ENCODE measurements at places on chromosomes 13 and 19.

GRCh38 chr19:45180936-45181335, 2.4 kb downstream of the BLOC1S3 start:
- no peak for DNase-seq

GRCh38 chr19:756236-756635, 5.3 kb downstream of the MISP start:
- DNase-seq: no peak

DNA sequence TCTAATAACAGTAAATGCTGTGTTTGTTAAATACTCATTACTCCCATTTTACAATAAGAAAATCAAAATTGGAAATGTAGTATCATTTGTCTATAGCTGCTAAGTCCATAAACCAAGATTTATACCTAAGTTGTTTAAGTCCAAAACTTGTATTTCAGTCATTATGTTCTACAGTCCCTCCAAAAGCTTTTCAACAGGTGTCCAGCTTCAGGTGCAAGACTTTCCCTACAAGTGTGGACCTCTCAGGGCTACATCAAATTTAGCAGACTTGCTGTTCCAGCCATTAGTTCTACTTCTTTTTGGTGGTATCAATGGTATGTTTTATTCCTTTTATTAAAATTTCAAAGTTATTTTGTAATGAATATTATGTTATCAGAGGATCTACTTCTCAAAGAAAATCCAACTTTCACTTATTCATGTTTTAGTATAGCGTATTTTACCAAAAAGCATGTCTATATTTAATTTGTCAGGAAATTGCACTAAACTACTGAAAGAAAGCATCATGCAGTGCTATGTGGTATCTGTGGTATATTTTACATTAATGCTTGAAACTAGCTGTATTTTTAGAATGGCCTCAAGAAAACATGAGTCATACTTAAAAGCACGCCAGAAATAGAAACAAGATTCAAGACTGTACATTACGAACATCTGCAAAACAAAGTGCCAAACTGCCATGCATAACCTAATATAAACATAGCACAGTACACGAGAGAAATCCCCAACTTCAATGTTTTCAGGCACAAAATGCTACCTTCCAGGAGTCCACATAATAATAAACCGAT, 44.5 kb downstream of the VWA8 start:
- no peak for DNase-seq

DNA sequence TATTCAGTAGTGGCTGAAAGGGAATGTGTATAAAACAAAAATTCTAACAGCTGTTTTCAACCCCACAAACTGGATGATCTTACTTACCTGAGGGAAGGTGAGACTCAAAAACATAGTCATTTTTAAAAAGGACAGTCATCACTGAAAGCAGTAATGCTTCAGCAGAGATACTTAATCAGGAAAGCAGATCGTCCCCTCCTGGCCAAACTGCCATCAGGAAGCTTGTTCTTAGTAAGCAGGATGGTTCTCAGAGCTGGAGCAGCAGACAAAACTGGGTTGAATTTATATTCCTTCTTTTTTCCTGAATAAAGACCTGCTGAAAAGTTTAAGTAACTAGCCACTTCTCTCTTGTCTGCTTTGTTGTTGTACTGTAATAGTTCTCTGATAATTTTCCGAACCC, 1156.5 kb downstream of the OLFM4 start:
- DNase-seq: no peak

- DNase-seq: no peak
Measured at GRCh38 chr13:45704854-45705695, 3.0 kb downstream of the CBY2 start.

GRCh38 chr19:30704771-30705330, 332.7 kb downstream of the ZNF536 start:
- DNase-seq: no peak

DNA sequence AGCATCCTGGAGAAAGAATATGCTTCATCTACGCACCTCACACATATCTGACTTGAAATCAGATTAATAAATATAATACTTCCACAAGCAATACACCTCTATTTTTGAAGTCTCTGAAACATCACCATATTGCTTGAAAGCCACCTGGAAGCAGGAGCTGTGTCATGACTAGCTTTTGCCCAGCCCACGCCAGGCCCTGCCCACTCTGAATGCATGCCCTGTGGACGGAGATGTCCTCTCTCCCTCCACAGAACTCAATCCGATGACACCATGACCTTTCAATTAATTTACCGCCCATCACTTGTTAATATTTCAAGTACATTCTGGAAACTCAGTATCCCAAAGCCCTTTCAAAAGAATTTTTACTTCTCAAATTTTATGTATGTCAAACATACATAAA, 108.0 kb downstream of the TBC1D4 start:
- no peak for DNase-seq

- no peak for DNase-seq
Measured at GRCh38 chr13:46621792-46622629, 69.0 kb downstream of the LRCH1 start.

DNA sequence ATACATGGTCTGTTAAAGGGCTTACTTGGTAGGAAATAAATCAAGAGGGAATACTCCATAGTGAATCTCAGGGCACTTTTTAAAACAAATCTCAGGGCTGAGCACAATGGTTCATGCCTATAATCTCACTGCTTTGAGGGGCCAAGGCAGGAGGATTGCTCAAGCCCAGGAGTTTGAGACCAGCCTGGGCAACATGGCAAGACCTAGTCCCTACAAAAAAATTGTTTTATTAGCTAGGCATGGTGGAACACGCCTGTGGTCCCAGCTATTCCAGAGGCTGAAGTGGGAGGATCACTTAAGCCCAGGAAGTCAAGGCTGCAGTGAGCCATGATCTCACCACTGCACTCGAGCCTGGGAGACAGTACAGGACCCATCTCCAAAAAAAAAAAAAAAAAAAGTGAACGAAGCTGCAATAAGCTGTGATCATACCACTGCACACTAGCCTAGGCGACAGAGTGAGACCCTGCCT, 25.2 kb downstream of the ABCC4 start:
- no peak for DNase-seq

GRCh38 chr19:55641426-55642152, 787 bp downstream of the ZNF580 start:
- no peak for DNase-seq

- DNase-seq: no peak
Measured at GRCh38 chr19:3642987-3643673, 16.5 kb upstream of the CACTIN start.

DNA sequence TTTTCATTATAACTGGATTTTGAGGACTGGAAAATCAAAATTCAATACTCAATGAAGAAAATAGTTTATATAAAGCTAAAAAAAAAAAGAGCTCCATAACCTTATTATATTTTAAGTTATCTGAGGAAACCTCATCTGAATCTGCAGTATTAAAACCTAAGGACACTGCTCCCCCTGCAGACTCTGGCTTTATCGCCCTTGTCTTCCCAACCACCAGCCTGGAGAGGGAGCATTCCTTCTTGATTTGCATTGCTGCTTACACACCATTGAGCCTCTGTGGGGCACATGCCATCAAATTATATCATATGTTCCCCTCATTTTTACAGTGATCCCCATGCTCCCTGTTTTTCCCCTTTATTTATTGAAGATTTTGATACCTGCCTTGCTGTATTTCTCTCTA, 871.4 kb upstream of the GPC6 start:
- no peak for DNase-seq

GRCh38 chr19:45659096-45659729, 8.8 kb upstream of the GIPR start:
- no peak for DNase-seq

- DNase-seq: peak; percentile 47
Measured at GRCh38 chr19:1251330-1252220, 3.2 kb downstream of the MIDN start.

DNA sequence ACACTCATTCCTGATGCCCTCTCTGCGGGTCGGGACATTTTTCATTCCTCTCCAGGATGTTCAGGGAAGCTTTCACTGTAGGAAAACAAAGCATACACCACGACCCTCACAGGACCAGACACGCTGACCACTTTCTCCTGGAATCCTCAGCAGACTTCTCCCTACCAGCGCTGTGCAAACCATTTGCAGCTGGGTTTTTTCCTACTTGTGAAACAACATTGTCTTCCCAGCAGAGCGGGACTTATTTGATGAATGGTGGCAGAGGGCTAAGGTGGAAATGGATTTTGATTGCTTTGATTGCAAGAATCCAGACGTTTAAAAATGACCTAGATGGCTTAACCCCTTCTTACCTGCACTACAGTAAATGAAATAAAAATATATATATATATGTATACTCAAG, 265.9 kb downstream of the TBC1D4 start:
- no peak for DNase-seq

DNA sequence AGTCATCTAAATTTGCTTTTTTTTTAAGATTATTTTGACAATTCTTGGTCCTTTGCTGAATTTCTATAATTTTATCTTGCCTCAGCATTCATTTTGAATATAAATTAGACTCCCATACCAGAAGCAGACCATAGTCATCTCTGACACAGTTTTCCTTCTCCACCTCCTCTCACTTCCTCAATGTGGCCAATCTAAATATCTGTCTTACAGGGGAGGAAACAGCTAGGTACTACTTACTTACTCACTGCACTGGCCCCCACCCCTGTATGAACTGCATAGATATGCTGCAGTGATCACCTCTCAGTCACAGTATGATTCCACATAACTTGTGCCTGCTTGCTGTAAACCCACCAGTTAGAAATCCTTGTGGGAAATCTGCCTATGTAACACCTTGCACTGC, 665.6 kb downstream of the FGF9 start:
- DNase-seq: no peak

DNA sequence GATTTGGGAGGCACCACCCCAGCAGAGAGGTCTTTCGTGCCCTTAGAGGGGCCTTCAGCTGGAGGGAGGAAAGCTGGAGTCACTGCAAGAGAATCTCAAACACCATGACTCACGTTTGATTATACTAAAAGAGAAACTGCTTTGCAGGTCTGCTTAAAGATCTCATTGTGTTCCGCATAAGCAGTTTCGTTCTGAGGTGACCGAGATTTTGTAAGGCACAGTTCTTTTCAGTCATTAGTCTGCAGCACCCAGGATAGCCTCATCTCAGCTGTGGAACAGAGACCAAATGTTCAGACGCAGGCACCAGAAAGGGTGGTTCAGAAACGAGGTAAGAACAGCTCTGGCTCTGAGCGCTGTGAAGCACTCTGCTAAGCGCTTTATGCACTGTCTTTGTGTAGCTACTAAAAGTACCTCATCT, 71.2 kb upstream of the GTF3A start:
- DNase-seq: no peak

- no peak for DNase-seq
Measured at GRCh38 chr19:4337906-4338440, 654 bp downstream of the STAP2 start.

GRCh38 chr13:42247883-42248282, 24.1 kb upstream of the AKAP11 start:
- no peak for DNase-seq

GRCh38 chr13:30466358-30466714, 600 bp upstream of the HMGB1 start:
- no peak for DNase-seq

DNA sequence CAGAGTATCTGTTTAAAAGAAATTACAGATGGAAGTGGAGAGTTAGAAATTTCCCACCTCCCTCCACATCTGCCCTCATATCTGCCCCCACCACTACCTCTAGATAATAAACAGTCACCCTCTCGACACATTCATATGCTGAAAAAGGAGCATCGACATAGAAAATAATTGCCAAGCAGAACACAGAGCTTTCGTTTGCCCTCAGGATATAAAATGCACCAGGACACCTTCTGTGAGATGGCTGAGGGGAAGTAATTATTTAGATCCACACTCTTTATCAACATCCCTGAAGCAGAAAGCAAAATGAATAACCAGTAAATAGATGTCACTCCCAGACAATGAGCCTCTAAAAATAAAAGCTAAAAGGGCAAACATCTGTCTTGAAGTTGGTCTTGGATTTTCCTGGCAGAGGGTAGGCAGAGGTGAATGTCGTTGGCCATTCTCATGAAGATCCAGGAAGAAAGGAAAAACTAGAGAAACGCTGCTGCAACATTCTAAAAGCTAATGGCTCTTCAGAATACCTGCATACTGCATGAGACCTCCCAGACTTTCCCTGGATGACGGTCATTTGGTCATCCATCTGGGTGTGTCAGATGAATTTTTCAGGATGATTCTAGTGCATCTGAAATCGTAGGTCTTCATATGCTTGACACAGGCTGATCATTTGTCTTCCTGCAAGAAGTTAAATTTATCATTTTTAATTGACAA, 527.5 kb downstream of the RFC3 start:
- DNase-seq: no peak

GRCh38 chr19:38004186-38004520, 97.1 kb downstream of the SIPA1L3 start:
- DNase-seq: no peak

- no peak for DNase-seq
Measured at GRCh38 chr13:46211116-46211482, 629 bp upstream of the LRRC63 start.

DNA sequence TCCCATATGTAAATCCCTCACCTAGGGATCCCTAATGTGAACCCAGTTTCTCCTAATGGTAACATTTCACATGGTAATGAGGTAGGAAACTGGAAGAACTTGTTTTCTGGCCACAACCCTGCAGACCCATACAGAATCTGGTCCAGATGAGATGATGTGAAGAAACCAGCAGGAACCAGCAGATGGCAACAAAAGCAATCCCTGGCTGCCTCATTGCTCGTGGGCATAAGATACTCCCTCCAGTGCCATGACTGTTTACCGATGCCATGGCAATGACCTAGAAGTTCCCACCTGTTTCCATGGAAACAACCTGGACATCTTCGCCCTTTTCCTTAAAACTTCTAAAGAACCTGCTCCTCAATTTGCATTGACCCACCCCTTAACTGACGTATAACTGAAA, 1.4 kb upstream of the CD209 start:
- no peak for DNase-seq

DNA sequence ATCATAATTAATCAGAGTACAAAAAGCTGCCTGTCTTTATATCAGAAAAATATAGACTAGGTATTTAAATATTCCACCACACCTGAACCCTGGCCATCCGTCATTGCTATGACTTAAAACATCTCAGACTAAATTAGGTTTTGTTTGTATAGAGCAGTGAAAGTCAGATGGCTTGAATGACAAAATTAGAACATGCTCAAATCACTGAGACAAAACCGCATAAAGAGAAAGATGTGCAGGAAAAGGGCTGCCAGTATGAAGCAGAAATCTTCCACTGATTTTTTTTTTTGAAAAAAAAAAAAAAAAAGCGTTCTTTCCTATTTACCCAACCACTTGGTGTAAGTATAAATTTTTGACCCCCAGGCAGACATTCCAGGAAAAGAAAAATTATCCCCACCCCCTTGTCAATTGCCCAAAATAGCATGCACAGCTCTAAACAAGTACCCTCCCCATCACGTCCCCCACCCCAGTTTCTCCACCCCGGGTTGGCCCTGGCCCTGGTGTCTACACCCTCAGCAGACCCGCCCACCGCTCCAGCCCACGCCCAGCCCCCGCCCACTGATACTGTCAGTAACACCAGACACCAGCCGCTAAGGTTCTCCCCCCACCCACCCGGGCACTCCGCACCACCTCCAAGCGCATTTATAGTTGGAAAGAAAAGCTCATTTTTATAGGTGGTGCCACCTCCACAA, 118.6 kb downstream of the URI1 start:
- DNase-seq: no peak

- no peak for DNase-seq
Measured at GRCh38 chr19:1991018-1991913, 24.2 kb downstream of the BTBD2 start.
